Osteoblast (primary cell): ENCODE measurements at places on chromosomes 1 and 21. TPM values are rescaled to one million over a fixed set of nuclear protein-coding genes. Genes with fewer than 3 reads are reported as not detected.

DNA sequence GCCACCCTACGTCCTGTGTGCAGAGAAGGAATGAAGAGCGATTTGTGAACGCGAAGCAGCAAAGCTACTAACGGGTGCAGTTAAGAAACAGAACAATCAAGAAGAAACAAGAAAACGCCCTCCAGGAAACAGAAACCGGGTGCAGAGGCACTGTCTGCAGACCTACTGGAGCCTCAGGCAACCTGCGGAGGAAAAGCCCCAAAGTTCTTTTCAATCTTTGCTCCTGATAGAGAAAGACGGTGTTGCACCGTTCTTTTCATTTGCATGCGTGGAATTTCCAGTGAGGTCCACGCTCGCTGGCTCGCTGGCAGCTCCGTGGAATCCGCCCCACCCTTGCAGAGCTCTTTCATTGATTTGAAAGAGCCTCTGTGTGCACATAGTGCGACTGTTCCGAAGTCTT is 37.0 kb upstream of the PDE9A start:
- no peaks in the 10 kb centered on the region for H3K36me3 ChIP-seq
- H3K4me3 ChIP-seq = no peak overlapping the region
- no peak overlapping the region for H3K27ac ChIP-seq
- H3K27me3 ChIP-seq = peaks cover 20% of the 10 kb centered on the region
- H3K4me1 ChIP-seq = no peaks in the 10 kb centered on the region

GRCh38 chr1:70143048-70143659 is 62.2 kb downstream of the LRRC40 start:
- H3K27me3 ChIP-seq = no peaks in the 10 kb centered on the region
- H3K4me3 ChIP-seq = no peak overlapping the region
- H3K4me1 ChIP-seq = peaks cover 15% of the 10 kb centered on the region
- H3K27ac ChIP-seq = no peak overlapping the region
- H3K36me3 ChIP-seq = no peaks in the 10 kb centered on the region

Gene ANKRD34A
- total RNA-seq = 0.59 and 1.1 TPM in 2 replicates

Gene HTR1D
- total RNA-seq = under 0.01 TPM in 1 of 2 replicates, not detected in the other

Gene KCNH1
- 28.9 and 41.3 TPM in 2 replicates for total RNA-seq
